Activated CD4-positive, CD25-positive, alpha-beta regulatory T cell treated with anti-CD3 and anti-CD28 coated beads, Interleukin-2, amount 50 U/mL, for 16 hours (primary cell): ENCODE measurements at places on chromosomes 7 and 10.

GRCh38 chr10:91024541-91024940 is 103.7 kb upstream of the ANKRD1 start:
- no peak for DNase-seq

DNA sequence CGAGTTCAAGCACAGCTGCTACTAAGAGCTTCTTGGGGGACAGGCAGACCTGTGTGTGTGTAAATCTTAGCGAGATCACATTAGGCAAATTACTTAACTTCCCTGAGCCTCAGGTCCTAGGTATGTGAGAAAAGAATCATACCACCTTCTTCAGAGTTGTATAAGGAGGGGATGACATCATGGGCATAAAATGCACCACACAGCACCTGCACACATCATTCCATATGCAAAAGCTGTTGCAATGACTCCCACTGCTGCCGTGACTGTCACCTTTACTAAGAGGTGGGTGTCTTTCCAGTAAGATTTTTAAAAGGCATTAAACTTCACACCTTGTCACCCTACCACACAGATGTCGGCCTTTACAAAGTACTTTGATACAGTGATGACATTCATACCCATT is 146.0 kb downstream of the FANK1 start:
- DNase-seq = no peak

- no peak for DNase-seq
Measured at GRCh38 chr7:106063024-106063423, 49.1 kb downstream of the SYPL1 start.

DNA sequence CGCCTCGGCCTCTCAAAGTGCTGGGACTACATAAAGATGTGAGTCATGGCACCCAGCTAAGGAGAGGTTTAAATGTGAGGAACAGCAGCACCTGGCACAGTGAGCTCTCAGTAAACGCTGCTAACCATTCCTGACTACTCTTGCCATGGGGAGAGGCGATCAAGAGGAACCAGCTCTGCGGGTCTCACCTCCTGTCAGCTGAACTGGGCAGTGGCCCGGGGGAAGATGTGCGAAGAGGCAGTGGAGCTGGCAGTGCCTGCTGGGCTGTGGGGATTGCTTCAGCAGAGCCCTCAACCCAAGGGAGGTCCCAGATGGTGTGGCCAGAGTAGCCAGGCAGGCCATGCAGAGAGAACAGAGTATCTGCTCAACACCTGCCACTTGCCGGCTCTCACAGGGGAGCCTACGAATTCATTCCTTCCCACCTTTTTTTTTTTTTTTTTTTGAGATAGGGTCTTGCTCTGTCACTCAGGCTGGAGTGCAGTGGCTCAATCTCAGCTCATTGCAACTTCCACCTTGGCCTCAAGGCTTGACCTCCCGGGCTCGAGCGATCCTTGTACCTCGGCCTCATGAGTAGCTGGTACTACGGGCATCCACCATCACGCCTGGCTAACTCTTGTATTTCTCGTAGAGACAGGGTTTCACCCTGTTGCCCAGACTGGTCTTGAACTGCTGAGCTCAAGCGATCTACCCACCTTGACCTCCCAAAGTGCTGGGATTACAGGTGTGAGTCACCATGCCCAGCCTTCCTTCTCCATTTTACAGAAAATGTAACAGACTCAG is 6.8 kb downstream of the POLM start:
- DNase-seq = no peak

DNA sequence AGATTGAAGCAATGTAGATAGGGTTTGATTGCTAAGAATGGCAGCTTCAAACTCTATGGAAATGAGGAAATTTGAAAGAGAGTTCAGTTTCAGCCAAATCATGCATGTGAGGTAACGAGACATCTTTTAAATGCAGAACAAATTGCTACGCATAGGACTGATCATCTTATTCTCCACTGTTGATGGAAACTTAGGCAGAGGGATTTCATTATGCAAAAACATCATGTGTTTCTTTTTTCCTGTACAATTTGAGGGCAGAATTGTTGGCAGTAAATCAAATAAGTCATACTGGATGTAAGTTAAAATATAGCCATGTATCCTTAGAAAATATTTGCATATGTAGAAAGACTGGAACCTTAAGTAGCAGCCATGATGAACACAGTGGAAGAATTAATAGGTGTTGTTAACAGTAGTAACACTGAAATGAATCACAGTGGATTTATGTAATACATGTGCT is 327.4 kb downstream of the CDK14 start:
- no peak for DNase-seq

GRCh38 chr7:154388999-154389398 is 336.8 kb downstream of the DPP6 start:
- DNase-seq = no peak

- DNase-seq = no peak
Measured at GRCh38 chr7:16850614-16851466, 30.9 kb downstream of the AGR3 start.

DNA sequence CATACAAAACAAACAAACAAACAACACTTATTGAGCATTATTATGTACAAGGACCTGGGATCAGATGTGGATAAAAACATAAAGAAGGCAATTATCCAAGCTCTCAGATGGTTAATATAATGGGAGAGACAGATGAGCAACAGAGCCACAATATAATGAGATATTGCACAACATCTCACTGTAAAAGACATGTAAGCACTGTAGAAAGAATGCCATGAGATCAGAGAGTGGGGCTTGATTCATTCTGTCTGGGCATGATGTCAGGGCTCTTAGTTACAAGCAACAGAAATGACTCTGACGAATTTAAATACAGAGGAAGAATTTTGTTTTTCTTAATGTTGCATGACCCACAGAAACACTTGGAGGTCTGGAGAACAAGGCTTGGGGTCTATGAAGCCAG is 164.7 kb upstream of the PLXDC2 start:
- DNase-seq = no peak

- no peak for DNase-seq
Measured at GRCh38 chr10:117005527-117006055, 604 bp upstream of the SHTN1 start.

DNA sequence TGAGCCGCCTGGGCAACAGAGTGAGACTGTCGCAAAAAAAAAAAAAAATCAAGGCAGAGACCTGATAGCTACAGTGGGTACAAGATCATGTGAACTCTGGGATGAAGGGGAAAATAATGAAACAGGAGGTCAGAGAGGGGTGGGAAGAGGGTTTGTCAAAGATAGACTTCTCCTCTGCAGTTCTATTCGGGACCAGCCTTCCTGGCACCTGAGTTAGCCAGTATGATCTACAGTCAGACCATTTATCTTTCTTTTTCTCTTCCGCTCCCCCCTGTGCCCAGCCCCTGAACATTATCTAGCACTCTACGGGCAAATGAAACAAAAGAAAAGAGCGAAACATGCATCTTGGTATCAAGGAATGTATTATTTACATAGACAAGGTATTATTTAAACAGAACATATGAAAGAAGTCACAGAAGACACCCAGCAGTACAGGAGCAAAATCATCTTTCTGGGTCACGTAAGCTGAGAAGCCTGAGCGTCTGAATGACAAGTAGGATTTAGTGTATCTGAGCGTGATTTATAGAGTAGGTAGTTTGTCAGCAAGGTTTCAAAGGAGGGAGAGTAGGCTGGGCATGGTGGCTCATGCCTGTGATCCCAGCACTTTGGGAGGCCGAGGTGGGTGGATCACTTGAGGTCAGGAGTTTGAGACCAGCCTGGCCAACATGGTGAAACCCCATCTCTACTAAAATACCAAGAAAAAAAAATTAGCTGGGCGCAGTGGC is 109.0 kb downstream of the PRKCQ start:
- no peak for DNase-seq

GRCh38 chr7:54967377-54967776 is 51.4 kb upstream of the EGFR start:
- DNase-seq = no peak
